GOT3 (cell line): ENCODE measurements at places on chromosomes 4 and X.

GRCh38 chr4:115973768-115974167, 860.3 kb upstream of the NDST4 start:
- no peak for DNase-seq

DNA sequence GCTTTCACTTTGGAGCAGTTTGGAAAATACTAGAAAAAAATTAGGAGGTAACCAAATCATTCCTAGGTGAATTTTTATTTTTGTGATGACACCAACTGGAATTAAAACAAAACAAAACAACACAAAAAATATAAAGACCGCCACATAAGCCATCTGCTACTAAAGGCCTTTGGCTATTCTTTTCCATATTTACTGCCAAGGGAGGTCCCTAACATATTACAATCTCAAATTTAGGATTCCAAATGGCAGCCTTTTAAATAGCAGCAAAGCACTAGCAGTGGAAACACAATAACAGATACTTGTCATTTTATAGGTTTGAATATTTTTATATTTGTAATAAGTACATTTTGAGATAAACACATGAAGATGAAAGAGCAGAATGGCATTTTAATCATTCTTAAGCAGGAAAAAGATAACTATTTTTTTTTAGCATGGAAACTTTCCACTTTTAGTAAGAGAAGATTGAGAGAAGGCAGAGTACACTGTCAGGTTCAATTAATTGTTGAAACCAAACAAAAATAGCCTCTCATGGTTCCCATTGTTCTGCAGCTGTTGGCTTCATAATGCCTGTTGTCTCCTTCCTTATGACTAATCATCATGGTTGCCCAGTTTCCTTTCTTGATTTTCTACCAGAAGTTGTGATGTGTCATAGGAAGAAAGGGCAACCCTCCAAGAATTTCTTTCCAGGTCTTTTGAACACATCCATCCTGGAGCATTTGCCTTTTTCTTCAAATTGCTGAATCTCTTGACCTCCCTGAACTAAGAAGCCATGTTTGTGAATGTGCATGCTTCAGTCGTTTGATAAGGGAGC, 219.0 kb upstream of the EMCN start:
- no peak for DNase-seq

GRCh38 chr4:118327554-118328241, 25.1 kb downstream of the PRSS12 start:
- DNase-seq, result no peak

DNA sequence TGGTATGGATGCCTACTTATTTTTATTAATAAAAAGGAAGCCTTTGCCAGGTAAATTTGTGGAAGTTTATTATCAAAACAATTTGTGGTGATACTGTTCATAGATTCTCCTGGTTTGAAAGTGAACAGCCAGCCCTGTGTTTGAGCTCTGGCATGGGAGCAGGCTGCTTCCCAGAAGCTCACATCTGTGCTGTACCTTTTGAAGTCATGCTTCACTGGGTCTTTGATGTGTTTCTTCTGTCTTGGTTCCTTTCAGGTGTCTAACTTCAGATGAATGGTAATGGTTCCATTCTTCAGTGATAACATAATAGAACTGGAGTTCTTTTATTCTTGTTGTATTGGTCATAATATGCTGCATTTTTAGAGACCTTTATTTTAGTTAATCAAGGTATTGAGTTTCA, 85.5 kb downstream of the BMPR1B start:
- DNase-seq, result no peak

DNA sequence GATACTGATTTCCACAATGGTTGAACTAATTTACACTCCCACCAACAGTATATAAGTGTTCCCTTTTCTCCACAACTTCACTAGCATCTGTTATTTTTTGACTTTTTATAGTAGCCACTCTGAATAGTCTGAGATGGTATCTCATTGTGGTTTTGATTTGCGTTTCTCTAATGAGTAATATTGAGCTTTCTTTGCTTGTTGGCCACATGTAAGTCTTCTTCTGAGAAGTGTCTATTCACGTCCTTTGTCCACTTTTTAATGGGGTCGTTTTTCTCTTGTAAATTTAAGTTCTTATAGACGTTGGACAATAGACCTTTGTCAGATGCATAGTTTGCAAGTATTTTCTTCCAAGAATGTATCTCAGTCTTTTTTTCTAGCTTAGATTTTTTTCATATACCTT, 10.0 kb downstream of the FBXW7 start:
- no peak for DNase-seq

GRCh38 chr4:107740381-107740780, 20.3 kb upstream of the PAPSS1 start:
- DNase-seq, result no peak

GRCh38 chrX:17913801-17914200, 52.7 kb upstream of the RAI2 start:
- no peak for DNase-seq

DNA sequence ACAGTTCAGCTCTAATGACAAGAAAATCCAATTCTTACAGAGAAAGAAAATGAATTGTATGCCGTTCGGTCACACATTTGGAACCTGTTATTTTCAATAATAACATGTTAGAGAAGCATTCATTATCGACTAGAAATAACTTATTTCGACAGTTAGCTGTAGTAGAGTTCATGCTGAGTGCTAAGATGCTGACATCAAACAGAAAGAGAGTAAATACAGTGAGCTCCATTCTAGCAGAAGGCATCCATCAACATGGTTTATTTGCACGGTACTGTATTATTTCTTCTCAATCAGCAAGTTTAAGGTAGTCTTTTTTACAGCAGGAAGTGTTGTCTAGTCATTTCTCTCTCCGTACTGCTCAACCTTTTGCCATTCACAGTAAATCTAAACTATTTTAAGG, 732.1 kb downstream of the STIM2 start:
- no peak for DNase-seq

GRCh38 chrX:8607326-8607725, 124.6 kb downstream of the ANOS1 start:
- no peak for DNase-seq

GRCh38 chrX:151776181-151776731, 41.7 kb downstream of the CNGA2 start:
- DNase-seq, result no peak

DNA sequence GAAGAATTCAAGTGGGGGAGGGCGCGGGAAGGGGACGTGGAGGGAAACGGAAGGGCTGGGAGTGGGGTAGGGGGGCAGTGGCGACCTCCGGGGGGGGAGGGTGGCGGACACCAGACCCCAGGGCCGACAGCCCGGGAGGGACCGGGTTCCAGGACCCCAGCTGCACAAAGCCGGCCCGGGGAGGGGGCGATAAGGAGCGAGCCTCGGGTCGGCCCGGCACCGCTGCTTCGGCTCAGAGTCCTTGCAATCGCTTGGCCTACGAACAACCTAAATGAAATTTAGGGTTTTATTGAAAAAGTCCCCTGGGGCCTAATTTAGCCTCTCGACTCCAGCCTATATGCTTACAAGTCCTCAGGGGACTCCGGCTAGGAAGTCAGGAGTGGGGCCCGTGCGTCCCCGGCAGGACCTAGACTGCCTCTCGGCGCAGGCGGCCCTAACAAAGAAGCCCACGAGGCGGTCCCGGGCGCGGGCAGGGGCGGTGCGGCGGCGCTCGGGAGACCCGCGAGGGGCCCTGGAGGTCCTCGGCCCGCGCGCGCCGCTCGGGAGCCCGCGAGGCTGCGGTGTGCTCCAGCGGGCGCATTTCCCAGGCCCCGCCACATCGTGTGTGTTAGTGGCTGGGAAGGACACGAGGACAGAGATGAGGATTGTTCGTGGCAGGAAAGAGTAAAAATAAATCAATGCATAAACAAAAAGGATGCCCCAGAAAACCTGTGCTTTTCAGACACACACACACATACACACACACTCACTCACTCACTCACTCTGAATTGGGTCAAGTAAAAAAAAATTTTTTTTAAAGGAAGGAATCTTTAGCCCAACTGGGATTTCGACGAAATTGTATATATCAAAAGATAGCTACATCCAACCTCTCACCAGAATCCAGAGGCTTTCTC, 70.0 kb downstream of the MGST2 start:
- no peak for DNase-seq

GRCh38 chr4:102163404-102164140, 181.7 kb downstream of the SLC39A8 start:
- no peak for DNase-seq

DNA sequence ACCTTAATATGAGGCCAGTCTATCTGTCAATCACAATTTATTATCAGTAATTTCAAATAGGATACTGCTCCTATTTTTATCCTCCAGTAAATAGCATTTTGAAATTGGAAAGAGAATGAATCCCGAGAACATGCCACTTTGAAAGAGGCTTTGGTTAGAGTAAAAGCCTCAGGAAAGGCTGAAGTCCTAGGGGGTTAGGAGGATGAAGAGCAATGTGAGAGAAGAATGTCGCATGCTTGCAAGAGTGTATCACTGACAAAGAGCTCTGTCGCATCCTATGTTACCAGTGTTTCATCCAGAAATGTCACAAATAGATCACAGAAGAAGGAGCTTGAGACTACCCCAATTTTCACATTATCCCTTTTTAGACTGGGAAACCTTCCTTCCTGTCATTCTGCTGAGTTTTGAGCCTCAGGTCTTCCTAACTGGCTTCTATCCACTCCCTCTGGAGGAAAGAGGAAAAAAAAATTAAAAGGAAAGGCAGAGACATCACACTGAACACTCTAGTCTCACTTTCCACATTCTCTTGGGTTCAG, 39.8 kb downstream of the GPM6A start:
- DNase-seq, result no peak

- DNase-seq, result no peak
Measured at GRCh38 chrX:149541521-149542047, 772 bp downstream of the EOLA1 start.

GRCh38 chrX:19707246-19707871, 180.0 kb downstream of the SH3KBP1 start:
- no peak for DNase-seq

DNA sequence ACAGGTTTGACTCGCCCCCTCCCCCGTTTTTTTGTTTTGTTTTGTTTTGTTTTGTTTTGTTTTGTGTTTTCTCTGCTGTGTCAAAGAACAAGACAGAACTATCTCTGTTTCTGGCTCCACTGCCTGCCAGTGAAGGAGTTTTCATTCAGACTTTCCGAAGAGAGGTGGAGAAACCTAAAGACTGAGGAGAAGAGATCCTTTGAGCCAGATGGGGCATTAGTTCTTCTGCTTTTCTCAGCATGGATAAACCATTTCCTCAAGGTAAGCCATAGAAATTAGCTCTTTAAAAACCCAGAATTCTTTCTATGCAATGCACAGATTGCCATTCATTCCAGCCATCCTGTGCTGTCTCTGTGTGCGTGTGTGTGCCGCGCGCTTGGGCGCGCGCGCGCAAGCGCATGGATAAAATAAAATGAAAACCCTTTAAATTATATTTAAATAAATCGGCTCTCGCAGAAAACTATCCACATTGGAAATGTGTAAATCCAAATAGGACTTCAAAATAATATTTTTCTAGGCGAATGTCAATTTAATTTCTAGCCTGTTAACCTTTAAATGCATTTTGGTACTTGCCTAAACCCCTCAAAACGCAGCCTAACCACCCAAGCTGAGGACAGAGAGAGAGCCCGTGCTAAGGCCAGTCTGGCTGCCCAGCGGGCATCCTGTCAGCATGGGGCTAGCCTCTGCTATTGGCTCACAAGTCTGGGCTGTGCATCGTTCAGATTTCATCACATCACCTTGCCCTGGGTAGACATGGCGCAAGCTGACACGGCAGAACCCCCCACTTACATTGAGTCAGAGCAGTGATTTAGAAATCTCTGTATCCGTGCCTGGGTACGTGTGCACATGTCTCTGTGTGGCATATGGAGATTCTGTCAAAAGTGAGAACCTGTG, 113.0 kb upstream of the VAMP7 start:
- DNase-seq, result no peak

GRCh38 chr4:65340382-65341109, 329.7 kb downstream of the EPHA5 start:
- no peak for DNase-seq
